Ovary (tissue), 10 donors: ENCODE measurements at places on chromosomes 1 and 21. TPM values are rescaled to one million over a fixed set of nuclear protein-coding genes. Genes with fewer than 3 reads are reported as not detected.
A peak's percentile ranks its signal among the peaks of the same experiment; 100 is the strongest.

SH2D1B gene
- not detected for total RNA-seq

IL19 gene
- not detected for total RNA-seq

IL20 gene
- total RNA-seq, result not detected

DNA sequence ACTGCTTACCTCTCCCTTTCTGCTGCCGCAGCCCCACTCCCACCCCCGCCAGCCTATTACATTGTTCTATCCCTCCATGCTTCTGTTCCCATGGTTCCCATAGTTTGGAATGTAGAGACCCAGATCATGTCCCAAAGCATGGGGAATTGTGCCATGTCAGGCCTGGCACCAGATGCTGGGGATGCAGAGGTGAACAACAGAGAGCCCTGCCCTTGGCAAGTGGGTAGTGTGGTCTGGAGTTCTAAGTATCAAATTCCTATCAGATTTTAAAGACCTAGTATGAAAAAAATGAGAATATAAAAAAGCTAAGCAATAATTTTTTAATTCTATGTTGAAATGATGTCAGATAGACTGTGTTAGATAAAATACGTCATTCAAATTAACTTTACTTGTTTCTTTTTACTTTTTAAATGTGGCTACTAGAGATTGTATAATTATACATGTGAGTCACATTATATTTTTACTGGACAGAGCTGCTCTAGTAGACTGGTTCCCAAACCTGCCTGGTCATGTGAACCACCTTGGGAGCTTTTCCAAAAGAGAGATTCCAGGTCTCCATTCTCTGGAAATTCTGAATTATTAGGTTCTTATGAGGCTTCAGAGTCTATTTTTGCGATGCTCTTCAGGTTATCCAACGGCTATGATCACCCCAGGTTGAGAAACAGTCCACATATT lies 113.0 kb upstream of the DAB1 start:
- H3K36me3 ChIP-seq, result no peaks in the 10 kb centered on the region
- H3K4me3 ChIP-seq, result no peak overlapping the region
- H3K27ac ChIP-seq, result no peak overlapping the region
- no peaks in the 10 kb centered on the region for H3K4me1 ChIP-seq
- no peaks in the 10 kb centered on the region for H3K27me3 ChIP-seq

DNA sequence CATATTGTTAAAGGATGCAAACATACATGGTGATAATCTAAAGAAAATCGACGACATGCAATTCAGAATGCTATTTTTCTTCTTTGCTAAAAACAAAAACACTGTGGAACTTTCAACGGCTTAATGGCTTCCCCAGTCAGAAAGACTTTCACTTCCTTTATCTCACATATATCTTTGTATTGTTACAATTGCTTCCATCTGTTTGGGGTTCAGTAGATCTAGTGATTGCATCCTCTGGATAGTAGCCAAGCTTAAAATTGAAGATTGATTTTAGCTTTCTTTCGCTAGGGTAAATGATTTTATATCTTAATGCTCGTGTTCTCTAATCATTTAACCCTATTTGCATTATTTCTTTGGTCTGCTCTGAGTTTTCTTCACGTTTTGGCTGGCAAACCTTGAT lies 31.8 kb upstream of the ADAMTS1 start:
- no peaks in the 10 kb centered on the region for H3K36me3 ChIP-seq
- H3K27me3 ChIP-seq, result no peaks in the 10 kb centered on the region
- no peak overlapping the region for H3K4me3 ChIP-seq
- no peak overlapping the region for H3K27ac ChIP-seq
- H3K4me1 ChIP-seq, result no peaks in the 10 kb centered on the region
- no peak for DNase-seq

- peak; percentile 60 for DNase-seq
- H3K4me3 ChIP-seq, result no peak overlapping the region
- H3K4me1 ChIP-seq, result peaks cover 14% of the 10 kb centered on the region
- no peak overlapping the region for H3K27ac ChIP-seq
- H3K27me3 ChIP-seq, result no peaks in the 10 kb centered on the region
Observed at GRCh38 chr1:26999440-26999987, 6.0 kb downstream of the TRNP1 start.

- no peak overlapping the region for H3K27ac ChIP-seq
- DNase-seq, result no peak
- H3K4me3 ChIP-seq, result no peak overlapping the region
- no peaks in the 10 kb centered on the region for H3K27me3 ChIP-seq
Observed at GRCh38 chr1:43619314-43619790, 30.6 kb upstream of the KDM4A start.

DNA sequence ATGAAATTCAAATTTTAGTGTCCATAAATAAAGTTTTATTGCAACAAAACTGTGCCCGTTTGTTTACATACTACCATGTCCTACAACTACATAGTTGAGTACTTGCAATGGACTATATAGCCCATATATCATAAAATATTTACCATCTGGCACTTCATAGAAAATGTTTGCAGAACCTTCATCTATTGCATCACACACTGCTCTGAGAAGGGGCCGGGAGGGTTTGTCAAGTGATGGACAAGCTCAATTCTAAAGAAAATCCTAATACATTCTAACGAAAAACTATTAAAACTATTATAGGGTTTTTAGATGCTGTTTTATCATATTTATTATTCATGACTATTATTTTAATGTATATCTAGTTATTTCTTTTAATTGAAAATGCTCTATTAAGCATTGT lies 35.9 kb downstream of the RGSL1 start:
- no peak overlapping the region for H3K4me3 ChIP-seq
- no peak overlapping the region for H3K27ac ChIP-seq
- H3K36me3 ChIP-seq, result no peaks in the 10 kb centered on the region
- no peak for DNase-seq

DNA sequence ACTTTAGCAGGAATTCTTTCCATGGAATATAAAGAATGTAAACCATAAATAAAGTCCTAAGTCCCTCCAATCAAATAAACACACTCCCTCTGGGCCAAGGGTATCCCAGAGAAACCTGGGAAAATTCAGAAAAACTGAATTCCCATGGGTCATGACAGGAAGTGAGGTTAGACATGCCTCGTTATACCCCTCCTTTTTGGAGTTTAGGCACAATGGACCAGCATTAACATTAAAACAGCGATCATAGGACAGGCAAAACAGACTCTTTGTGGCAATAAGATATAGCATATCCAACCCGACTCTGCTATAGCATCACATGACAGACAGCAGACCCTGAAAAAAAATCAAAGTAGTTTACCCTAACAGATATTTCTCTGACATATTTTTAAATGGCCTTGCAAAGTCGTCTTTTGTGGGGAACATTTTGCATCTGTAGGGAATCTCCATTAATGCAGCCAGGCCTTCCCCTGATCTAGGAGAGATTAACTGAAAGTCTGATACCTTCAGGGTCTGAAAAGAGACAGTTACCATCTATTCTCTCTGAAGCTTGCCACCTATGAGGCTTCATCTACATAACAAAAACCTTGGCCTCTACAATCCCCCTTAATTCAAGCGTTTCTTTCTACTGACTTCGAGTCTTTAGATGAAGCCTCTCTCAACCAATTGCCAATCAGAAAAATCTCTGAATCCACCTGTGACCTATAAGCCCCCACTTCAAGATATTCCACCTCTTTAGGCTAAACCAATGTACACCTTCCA lies 143.0 kb upstream of the KCNK1 start:
- H3K4me3 ChIP-seq, result no peak overlapping the region
- H3K27me3 ChIP-seq, result no peaks in the 10 kb centered on the region

GRCh38 chr1:60914982-60915381 lies 167.4 kb upstream of the NFIA start:
- H3K36me3 ChIP-seq, result no peaks in the 10 kb centered on the region
- H3K4me1 ChIP-seq, result peaks cover 3% of the 10 kb centered on the region
- H3K27ac ChIP-seq, result no peak overlapping the region
- no peak for DNase-seq

- H3K36me3 ChIP-seq, result no peaks in the 10 kb centered on the region
- DNase-seq, result no peak
- H3K4me3 ChIP-seq, result no peak overlapping the region
- H3K27ac ChIP-seq, result no peak overlapping the region
- no peaks in the 10 kb centered on the region for H3K4me1 ChIP-seq
- no peaks in the 10 kb centered on the region for H3K27me3 ChIP-seq
Observed at GRCh38 chr1:186996816-186997215, 168.1 kb downstream of the PLA2G4A start.

GRCh38 chr1:31792541-31792940 lies 23.3 kb downstream of the SPOCD1 start:
- H3K36me3 ChIP-seq, result no peaks in the 10 kb centered on the region
- H3K4me3 ChIP-seq, result no peak overlapping the region
- H3K4me1 ChIP-seq, result no peaks in the 10 kb centered on the region
- H3K27ac ChIP-seq, result no peak overlapping the region

- H3K36me3 ChIP-seq, result no peaks in the 10 kb centered on the region
- no peak for DNase-seq
- H3K27ac ChIP-seq, result no peak overlapping the region
- no peaks in the 10 kb centered on the region for H3K4me1 ChIP-seq
Observed at GRCh38 chr1:246355411-246356230, 151.5 kb downstream of the SMYD3 start.

- H3K36me3 ChIP-seq, result no peaks in the 10 kb centered on the region
- DNase-seq, result peak; percentile 91
- H3K4me3 ChIP-seq, result no peak overlapping the region
- H3K27me3 ChIP-seq, result no peaks in the 10 kb centered on the region
Observed at GRCh38 chr1:16243936-16244649, 7.1 kb upstream of the CPLANE2 start.

- no peak for DNase-seq
- H3K4me3 ChIP-seq, result no peak overlapping the region
- no peaks in the 10 kb centered on the region for H3K36me3 ChIP-seq
- peaks cover 7% of the 10 kb centered on the region for H3K4me1 ChIP-seq
- no peaks in the 10 kb centered on the region for H3K27me3 ChIP-seq
Observed at GRCh38 chr1:34822202-34822601, 29.4 kb downstream of the GJA4 start.

DNA sequence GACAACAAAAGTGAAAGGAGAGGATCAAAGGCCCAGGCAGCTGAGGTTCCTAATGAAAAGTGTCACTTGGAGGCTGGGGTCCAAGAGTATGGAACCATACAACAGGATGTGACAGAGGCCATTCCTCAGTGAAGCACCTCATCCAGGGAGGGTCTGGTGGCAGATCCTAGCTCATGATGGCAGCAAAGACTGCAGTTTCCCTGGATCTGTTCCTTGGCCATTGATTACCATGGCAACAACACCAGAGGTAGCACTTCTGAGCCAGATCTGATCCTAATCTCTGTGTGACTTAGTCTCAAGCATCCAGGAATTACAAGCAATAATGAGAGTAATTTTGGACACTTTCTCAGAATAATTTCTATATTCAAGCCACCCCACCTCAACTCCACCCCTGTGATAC lies 12.9 kb downstream of the FAM177B start:
- no peaks in the 10 kb centered on the region for H3K36me3 ChIP-seq
- H3K4me3 ChIP-seq, result no peak overlapping the region
- DNase-seq, result no peak

DNA sequence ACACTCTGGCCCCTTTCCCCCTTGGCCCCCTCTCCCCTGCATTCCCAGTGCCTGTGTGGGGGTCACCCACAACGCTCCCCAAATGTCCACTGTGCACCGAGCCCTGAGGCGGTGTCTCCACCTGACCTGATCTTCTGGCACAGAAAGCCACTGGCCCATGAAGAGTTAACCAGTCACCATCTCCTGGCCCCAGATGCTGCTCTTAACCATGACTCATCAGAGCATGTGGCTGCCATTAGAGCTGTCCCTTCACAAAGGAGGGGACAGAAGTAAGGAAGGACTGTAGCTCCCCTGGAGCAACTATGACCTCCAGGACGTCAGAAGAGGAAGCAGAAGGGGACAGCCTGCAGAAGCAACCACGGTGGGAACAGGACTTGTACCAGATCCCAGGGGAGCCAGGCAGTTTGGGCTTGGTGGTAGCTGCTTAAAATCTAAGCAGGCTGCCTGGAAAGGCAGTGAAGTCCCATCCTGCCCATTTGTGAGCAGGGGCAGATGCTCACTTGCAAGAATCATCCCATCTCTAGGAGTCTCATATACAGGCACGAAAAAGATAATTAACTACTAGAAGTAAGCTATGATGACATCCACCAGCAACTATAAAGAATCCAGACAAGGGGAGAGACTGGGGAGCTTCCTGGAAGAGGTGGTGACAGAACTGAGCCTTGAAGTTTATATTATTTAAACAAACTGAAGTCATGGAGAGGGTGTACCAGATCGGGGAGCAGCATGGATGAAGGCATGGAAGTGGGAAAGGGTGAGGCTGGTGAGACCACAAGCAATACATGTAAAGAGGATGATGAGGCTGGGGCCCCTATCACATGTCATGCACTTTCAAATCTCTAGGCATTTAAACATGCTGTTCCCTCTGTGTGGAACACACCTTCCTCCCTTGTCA lies 1.1 kb upstream of the TTC39A start:
- H3K27ac ChIP-seq, result no peak overlapping the region
- peaks cover 1% of the 10 kb centered on the region for H3K4me1 ChIP-seq
- no peak overlapping the region for H3K4me3 ChIP-seq
- H3K36me3 ChIP-seq, result no peaks in the 10 kb centered on the region
- no peaks in the 10 kb centered on the region for H3K27me3 ChIP-seq
- no peak for DNase-seq

GRCh38 chr1:154276797-154277196 lies 4.4 kb downstream of the HAX1 start:
- DNase-seq, result no peak
- H3K27ac ChIP-seq, result no peak overlapping the region
- H3K27me3 ChIP-seq, result no peaks in the 10 kb centered on the region
- peaks cover 2% of the 10 kb centered on the region for H3K4me1 ChIP-seq

DNA sequence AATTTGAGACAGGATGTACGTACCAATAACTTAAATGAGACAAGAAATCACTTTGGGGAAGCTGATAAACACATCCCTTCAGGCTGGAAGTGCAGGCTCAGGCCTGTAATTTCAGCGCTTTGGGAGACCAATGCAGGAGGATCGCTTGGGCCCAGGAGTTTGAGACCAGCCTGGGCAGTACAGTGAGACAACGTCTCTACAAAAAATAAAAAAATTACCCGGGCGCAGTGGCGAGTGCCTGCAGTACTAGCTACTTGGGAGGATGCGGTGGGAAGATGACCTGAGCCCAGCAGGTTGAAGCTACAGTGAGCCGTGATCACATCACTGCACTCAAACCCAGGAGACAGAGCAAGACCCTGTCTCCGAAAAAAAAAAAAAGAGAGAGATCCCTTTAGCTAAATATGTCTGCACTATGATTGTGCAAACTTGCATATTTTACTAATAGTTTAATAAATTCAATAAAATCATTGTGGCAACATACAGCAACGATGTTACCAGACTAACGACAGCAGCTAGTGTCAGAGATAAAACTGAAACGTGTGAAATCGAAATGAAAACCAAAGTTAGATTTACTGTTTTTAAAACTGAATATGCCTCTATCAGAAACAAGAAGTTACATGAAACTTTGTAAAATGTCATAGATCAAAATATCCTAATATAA lies 54.7 kb downstream of the CD2 start:
- no peaks in the 10 kb centered on the region for H3K36me3 ChIP-seq
- no peaks in the 10 kb centered on the region for H3K4me1 ChIP-seq
- H3K27me3 ChIP-seq, result no peaks in the 10 kb centered on the region
- DNase-seq, result no peak
- H3K27ac ChIP-seq, result no peak overlapping the region
- no peak overlapping the region for H3K4me3 ChIP-seq

DNA sequence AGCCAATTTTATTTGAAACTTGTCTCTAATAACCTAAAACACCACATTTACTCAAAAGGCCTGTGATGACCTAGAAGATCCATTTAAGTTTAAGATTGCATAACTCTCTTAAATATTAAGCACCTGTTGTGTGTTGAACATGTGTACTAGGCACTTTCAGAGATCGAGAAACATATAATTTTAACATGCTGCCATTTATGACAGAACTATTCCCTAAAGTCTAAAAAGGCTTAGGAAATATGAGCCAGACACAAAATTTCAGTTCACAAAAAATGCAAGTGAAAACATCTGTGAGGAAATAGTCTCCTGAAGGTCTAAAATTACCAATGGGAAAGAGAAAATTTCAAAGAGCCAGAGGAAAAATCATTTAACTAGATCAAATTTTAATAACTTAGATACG lies 37.7 kb downstream of the CEP170 start:
- H3K27me3 ChIP-seq, result no peaks in the 10 kb centered on the region
- no peaks in the 10 kb centered on the region for H3K4me1 ChIP-seq
- H3K4me3 ChIP-seq, result no peak overlapping the region
- H3K36me3 ChIP-seq, result no peaks in the 10 kb centered on the region
